ENCODE measurements at places on chromosomes 4 and X.

DNA sequence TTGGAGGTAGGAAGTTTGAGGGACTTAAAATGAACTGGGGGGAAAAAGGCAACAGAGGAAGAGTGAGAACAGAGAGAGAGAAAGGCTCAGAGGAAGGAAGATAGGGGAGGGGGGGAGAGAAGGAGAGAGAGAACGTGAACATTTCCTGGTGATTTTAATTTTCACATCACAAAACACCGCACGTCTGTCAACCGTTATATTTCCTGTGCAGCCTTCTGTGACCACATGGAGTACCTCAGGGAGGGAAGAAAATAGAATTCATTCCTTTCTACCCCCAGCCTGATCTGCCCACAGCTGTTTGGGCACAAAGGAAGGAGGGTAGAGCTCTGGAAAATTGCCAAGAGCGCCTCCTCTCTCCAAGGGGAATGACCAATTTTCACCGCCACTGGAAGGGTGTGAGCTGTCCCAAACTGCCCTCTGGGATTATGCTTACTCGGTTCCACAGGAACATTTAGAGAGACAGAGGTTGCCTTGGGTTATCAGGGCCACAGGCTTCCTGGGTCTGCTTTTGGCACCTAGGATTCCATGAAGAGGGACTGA lies 135.7 kb upstream of the MAMLD1 start:
- no peak for DNase-seq

DNA sequence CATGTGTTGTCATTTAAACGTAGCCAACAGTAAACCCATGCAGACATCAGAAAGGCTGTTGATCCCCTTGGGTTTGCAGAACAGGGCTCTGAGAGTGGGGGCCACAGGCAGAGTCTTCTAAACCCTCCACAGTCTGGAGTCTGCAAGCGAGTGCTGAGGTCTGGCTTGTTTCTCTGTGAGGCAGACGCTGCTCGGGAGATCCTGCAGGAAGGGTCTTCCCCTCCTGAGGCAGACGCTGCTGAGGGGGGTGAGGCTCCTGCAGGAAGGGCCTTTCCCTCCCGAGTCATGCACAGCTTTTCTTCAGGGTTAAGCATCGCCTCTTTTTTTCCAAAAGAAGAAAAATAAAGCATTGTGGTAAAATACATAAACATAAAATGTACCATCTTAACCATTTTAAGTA lies 17.1 kb upstream of the PDE6B start:
- no peak for DNase-seq

- DNase-seq = no peak
Measured at GRCh38 chrX:76420237-76420636, 7.3 kb upstream of the MAGEE1 start.

- no peak for DNase-seq
Measured at GRCh38 chrX:104749951-104750610, 184.1 kb downstream of the IL1RAPL2 start.

DNA sequence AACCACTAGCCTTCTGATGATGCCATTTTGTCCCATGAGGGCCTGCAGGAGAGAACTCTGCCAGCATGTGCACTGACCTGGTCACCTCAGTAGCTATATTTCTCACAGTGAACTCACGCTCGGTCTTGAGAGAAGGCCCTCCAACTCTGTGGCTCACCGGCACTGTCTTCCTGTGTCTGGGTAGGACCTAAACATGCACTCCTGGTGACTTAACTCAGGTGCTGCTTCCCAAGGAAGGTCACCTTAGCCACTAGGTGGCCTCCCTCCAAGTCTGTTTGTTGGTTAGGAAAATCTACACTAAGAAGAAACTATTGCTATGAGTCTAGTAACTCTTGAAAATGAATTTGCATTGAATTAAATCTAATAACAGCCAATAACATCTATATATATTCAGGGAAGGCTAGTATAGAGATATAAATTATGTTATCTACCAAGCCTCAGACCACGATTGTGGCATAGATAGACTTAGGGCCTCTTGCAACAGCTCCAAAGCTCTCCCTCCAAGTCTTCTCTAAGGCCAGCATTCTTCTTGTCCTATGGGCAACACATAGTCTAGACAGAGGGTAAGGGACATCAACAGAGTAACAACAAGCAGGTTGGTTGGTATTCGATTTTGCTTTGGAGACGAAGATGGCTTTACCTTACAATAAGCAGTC lies 24.7 kb downstream of the TLR10 start:
- DNase-seq = peak; percentile 15

Measured in neural progenitor cell (in vitro differentiated cells).